ENCODE measurements at places on chromosomes 1 and 21.
A peak's percentile ranks its signal among the peaks of the same experiment; 100 is the strongest.

- DNase-seq: no peak
Measured at GRCh38 chr1:12279003-12279402, 49.2 kb downstream of the VPS13D start.

DNA sequence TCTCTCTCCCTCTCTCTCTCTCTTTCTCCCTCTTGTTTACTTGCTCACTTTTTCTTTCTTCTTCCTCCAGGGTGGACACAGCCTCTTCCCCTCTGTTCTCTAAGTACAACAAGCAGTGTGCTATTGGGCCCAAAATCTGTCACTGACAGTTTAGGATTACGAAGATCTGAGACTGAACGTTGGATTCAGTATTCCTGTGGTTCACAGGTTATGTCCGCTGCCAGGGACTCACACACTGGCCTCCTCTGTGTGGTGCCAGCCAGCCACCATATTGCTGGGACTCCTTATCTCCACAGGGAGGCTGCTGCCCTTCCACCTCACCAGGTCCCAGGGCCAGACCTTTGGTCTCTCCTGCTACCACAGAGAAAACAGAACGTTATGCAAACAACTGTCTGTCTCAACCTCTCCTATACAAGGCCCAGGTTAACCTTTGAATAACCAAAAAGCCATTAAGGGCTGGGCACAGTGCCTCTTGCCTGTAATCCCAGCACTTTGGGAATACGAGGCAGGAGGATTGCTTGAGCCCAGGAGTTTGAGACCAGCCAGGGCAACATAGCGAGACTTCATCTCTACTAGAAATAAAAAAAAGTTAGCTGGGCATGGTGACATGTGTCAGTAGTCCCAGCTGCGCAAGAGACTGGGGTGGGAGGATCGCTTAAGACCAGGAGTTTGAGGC, 171.9 kb upstream of the RAB4A start:
- DNase-seq: no peak

DNA sequence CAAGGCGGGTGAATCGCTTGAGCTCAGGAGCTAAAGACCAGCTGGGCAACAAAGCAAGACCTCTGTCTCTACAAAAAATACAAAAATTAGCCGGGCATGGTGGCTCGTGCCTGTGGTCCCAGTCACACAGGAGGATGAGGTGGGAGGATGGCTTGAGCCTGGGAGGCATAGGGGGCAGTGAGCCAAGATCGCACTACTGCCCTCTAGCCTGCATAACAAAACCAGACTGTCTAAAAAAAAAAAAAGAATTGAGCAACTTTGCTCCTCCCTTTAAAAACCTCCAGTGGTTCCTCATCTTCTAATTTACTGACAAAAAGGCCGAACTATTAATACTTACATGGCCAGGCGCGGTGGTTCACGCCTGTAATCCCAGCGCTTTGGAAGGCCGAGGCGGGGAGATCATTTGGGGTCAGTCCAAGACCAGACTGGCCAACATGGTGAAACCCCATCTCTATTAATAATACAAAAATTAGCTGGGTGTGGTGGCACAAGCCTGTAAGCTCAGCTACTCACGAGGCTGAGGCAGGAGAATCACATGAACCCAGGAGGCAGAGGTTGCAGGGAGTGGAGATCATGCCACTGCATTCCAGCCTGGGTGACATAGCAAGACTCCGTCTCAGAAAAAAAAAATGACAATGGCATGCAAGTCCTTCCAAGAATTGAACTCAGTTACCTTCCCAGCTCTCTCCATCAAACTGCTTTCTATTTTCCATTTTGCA, 4.4 kb downstream of the ACBD3 start:
- DNase-seq: no peak

GRCh38 chr1:12230549-12231275, 882 bp downstream of the VPS13D start:
- DNase-seq: peak; percentile 13

- DNase-seq: no peak
Measured at GRCh38 chr1:234478152-234478480, 863 bp downstream of the TARBP1 start.

GRCh38 chr1:151960780-151961513, 32.7 kb downstream of the S100A10 start:
- DNase-seq: no peak

GRCh38 chr1:158675563-158676323, 10.8 kb downstream of the SPTA1 start:
- DNase-seq: no peak

- no peak for DNase-seq
Measured at GRCh38 chr1:105785021-105785420, 1271.5 kb upstream of the PRMT6 start.

DNA sequence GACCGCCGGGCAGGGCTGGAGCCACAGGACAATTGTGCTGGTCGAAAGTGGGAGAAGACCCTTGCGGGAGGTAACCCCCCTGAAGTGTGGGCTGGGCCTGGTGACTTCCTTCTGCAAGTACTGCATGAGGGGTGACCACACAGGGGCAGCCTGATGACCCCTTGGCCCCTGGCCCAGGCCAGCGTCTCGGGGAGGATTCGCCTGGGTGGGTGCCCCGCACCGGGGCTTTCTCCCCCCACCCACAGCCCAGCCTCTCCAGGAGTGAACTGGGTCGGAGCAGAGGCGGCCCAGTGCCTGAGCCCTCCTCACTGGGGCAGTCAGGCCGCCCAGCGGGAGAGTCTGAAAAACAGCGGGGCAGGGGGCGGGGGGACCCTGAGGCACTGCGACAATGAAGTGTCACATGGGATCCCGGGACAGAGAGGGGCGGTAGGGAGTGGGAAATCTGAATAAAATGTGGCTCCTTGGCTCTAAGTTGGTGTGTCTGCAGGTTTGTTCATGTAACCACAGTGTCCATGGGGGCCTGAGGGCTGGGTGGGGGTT, 1.6 kb upstream of the DNMT3L start:
- no peak for DNase-seq

- DNase-seq: no peak
Measured at GRCh38 chr21:18468790-18469189, 65.2 kb upstream of the TMPRSS15 start.

- peak; percentile 79 for DNase-seq
Measured at GRCh38 chr1:240399381-240399780, 212.6 kb downstream of the GREM2 start.

DNA sequence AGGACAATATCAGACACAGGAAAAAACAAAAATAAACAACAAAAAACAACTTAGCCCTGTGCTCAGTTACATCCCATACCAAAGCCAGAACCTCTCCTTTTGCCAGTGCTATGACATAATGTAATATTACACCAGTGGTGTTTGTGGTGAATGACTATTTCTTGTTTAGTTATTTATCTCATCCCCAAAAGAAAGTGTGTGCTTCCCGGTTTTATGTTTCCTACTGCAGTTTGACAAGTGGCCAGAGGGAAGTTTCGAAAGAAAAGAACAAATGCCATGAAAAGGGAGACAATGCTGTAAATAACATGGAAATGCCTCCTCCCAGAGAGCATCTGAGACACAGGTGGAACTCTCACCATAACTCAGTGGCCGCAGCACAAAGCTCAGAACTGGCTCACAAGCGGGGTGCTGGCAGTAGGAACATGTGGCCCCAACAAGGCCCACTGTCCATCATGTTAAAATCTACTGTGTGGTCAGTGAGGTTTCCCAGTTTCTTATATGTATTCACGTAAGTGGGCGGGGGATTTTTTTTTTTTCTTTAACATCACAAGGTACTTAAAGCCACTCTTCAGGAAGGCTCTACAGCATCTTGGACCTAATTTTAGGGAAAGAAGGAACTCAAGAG, 158.2 kb downstream of the BARHL2 start:
- DNase-seq: no peak

DNA sequence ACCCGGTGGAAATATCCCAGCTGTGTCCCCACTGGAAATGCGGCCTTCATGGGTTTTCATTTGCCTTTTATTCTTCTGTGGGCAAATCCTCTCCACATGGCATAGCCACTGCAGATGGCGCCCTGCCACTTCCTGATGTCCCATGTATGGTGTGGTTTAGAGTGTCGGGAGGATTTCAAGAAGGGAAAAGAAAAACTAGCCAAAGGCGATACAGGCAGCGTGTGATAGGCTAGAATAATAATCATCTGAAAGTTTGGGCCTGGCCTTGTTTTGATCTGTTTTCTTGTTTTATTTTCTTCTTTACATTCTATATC, 123.6 kb downstream of the PEX14 start:
- no peak for DNase-seq
